AG09319 (cell line): ENCODE measurements at places on chromosomes 13 and 19.

GRCh38 chr19:45168767-45169351 lies 8.1 kb upstream of the NKPD1 start:
- DNase-seq = no peak

DNA sequence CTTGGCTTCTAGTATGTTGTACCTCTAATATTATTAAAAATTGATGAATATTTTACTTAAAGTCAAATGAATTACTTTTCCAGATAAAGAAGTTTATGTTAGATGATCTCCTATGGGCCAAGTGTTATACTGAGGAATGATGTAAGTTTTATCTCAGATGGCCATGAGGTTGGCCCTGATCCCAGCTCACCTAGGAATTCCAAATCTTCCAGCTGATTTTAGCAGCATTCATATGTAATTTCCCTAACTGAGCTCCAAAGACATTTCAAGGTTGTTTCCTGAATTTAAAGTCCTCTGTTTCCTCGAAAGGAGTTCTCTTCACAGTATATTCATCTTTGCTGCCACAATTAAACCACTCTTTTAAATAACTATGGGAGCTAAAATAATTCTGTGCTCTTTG lies 1670.4 kb upstream of the SPRY2 start:
- no peak for DNase-seq

DNA sequence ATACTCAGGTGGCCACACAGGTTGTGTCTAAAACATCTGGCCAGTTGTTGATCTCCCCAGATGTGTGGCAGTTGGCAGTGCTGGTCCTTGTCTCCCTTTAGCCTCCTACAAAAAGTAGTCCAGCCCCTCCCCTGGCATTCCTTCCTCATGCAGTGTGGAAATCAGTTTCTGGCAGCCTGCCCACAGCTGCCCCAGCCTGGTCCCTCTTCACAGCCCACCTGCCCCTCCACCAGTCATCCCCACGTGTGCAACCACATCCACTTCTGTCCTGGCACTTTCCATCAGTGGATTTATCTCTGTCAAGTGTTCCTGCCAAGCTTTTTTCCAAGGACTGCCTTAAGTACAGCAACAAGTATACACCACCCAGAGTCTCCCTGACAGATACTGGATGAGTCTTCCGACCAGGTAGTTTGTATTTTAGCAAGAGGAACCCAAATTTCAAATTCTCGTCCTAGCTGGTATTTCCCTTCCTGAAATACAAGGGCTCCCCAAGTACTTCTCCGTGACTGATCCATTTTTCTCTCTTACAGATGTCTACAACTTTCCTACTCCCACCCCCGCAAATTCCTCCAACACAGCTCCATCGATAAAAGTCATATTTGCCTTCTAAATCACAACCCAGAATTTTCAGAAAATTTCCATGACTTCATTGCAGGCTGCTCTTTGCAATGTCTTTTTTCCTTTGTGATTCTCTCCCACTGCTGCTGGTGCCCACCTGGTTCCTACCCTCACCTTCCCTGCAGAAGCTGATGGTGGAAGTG lies 313.5 kb downstream of the FOXO1 start:
- no peak for DNase-seq

- DNase-seq = no peak
Observed at GRCh38 chr13:52141299-52141698, 12.4 kb upstream of the NEK5 start.

- no peak for DNase-seq
Observed at GRCh38 chr13:73998631-73999030, 135.6 kb downstream of the KLF12 start.

DNA sequence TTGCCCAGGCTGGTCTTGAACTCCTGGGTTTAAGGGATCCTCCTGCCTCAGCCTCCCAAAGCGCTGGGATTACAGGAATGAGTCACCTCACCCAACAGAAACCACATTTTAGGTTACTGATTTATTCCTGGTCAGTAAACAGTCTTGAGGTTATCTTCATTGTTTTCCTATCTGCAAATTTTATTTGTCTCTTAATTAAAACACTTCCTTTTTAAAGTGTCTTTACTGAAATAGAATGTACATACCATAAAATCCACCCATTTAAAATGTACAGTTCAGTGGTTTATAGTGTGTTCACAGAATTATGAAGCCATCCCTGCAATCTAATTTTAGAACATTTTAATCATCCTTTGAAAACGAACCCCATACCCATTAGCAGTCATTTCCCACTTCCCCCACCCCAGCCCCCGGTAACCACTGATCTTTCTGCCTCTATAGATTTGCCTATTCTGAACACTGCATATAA lies 63.0 kb downstream of the MAP4K1 start:
- no peak for DNase-seq

- no peak for DNase-seq
Observed at GRCh38 chr13:91123456-91124127, 223.9 kb upstream of the MIR17HG start.

DNA sequence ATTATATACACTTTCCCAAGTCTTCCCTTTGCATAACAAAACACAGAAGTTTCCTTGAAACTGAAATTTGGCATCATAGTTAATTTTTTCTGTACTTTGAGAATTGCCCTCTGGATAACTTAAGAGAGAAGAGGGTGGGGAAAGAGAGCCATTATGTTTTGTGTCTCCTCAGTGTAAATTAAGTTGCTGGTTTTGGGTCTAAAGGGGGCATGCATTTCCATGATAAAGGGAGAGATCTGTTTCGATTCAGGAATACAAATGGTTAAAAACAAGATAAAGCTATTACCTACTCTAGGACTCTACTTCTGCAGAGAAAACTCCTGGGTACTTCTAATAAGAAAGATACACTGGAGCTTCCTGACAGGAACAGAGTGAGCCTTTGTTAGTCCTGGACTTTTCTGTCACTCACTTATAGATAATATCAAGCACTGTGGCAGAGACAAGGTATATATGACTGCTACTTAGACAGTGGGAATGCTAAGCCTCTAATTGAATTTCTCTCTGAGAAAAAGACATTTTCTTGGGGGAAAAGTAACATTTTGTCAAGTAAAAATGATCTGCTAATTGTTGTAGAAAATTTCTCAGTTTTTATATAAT lies 142.8 kb upstream of the PCDH9 start:
- DNase-seq = no peak

DNA sequence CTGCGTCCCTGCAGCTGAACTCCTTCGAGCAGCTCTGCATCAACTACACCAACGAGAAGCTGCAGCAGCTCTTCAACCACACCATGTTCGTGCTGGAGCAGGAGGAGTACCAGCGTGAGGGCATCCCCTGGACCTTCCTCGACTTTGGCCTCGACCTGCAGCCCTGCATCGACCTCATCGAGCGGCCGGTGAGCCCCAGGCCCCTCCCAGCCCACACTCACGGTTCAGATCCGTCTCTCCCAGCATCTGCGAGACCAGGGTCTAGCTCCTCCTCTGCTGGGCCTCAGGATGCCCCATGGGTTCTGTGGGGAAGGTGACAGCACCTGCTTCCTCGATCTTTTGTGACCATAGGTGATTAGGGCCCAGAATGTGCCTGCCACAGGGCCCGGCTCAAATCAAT lies 46.2 kb downstream of the MYH14 start:
- no peak for DNase-seq

DNA sequence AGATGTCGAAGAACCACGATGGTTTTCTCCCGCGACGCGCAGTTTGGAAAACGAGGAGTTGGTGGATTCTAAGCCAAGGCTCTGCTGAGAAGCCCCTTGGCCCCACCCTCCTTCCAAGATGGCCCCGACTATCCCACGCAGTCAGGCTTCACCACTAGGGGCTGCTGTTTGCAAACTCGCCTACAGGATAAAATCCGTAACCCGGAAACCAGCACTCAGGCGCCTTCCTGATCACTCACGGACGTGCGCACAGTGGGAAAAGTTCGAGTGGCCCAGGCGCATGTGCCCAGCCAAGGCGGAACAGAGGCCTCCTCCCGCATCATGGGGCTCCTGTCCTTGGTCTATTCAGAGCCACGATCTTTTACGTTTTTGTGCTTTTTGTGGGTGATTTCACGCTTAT lies 19.2 kb upstream of the UQCR11 start:
- DNase-seq = no peak
